COLO829 (cell line): ENCODE measurements at places on chromosomes 4 and X.
A peak's percentile ranks its signal among the peaks of the same experiment; 100 is the strongest.

DNA sequence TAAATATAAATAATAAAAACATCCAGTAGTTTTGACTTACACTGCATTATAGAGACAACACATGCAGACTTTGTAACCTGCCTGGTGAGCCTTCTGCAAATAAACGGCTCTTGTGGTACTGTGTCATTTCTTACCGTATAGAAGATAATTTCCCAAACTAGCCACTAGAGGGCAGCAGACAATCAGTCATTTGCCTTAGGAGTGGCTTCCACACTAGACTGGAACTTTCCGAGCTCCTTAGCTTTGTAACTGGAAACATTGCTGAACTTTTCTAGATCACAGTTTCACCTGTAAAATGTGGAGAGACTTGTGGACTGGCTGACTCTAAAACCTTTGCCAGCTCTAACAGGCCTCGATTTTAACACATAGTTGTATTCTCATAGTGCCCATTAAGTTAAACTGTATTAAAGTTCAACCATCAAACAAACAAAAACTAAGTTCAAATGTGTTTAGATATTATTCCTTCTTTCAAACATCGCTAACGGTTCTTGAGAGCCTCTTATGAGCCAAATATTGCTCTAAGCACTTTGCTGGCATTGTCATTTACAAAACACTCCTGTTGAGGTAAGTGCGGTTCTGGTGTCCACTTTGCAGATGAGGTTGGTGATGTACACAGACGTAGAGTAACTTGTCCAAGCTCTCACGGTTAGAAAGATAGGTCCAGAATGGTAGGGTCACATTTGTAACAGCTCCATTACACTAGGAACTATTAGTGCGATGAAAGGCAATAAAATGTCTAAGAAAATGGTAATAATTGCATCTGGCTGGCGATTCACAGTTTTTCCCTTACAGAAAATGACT lies 345.5 kb downstream of the ANK2 start:
- DNase-seq, result peak; percentile 72

DNA sequence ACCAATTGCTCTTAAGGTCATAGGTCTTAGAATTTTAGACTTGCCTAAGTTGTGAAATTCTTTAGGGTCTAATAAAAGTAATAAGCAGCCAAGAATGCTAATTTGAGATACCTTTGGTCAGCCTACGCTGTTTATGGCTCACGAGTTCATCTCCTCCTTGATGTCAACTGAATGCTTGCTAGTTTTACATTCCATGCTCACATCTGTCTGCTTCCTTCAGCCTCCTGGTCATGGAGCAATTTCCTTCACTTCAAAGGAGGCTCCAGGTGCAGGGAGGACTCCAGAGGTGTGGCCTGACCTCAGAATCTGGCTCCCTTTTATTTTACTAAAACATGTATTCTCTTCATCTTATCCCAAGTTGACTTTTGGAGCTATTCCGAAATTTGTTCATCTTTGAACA lies 23.3 kb upstream of the LNX1 start:
- no peak for DNase-seq

DNA sequence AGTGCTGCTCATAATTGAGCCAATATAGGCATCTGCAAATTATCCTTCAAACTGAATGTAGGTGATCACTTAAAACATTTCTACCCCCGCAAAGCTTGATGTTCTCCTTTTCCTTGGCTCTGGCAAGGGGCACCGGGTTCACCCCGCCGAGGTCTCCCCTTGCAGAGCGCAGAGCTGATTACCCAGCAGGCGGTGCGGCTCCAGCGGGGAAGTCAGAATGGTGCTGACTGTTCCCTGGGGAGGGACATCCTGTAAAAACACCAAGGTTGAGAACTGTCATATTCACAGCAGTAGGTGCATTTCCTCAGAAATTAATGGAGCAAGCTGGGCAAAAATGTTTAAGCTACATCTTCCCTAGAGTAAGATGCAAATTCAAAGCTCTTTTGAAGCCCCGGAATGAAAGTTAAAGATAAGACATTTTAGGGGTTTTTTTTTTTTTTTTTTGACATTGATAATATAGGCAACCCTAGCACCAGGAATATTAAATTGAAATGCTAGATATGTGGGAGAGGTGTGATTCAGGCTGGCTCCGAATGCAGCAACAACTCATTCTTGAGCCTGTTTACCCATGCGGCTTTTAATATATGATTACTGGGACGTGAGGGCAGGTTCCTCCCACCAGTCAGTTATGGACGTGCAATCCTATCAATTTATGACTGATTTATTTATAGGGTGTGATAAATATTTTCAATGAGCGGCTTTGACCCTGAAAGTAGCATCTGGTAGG lies 767.3 kb upstream of the TENM3 start:
- no peak for DNase-seq

DNA sequence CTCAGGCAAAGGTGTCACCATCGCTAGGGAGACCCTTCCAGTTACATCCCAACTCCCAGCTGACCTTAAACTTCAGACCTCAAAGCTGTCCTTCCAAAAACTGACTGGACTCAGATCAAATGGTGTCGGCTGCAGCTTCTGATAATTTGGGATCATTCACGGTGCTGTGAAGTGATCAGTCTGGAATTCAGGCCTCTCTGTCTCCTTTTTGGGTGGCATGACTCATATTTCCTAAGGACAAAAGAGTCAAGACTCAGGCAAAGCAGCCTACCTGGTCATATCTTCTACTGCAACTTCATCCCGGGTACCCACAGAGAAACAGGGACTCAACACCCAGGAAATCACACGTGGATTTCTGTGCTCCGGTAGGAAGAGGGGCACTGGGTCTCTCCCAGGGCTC lies 87.6 kb downstream of the SORCS2 start:
- no peak for DNase-seq

- no peak for DNase-seq
These were observed 6.0 kb downstream of the PCDH7 start for GRCh38 chr4:30726090-30726675.

DNA sequence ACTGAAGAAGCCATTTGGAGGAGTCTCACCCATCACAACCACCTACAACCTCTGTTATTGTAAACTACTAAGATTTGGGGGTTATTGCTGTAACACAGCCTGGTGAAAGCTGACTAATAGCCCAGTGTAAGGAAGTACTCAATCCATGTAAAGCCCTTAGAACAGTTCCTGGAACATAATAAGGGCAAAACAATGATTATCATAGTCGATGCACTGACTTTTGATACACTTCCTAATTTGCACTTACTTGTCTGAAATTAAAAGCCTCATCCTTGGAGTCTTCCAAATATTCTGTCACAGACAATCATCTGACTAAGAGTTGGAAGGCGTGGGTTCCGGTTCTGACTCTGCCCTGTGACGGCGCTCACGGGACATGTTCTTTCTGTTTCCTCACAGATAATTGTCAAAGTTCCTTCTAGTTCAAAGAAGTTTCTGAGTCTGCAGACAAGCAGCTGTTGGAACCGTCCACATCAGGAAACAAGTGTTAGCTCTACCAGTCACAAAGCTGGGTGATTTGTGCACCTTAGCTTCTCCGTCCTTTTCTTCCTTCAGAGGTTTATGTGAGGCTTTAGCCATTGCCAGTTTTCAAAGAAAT lies 33.4 kb upstream of the RASGEF1B start:
- no peak for DNase-seq

- no peak for DNase-seq
These were observed 294.7 kb downstream of the NAF1 start for GRCh38 chr4:162871990-162872389.

- no peak for DNase-seq
These were observed 132.1 kb downstream of the EDA start for GRCh38 chrX:69748055-69748454.

GRCh38 chrX:153456161-153456560 lies 10.3 kb upstream of the TREX2 start:
- no peak for DNase-seq

- DNase-seq, result no peak
These were observed 129.2 kb upstream of the WDR1 start for GRCh38 chr4:10245751-10246150.

DNA sequence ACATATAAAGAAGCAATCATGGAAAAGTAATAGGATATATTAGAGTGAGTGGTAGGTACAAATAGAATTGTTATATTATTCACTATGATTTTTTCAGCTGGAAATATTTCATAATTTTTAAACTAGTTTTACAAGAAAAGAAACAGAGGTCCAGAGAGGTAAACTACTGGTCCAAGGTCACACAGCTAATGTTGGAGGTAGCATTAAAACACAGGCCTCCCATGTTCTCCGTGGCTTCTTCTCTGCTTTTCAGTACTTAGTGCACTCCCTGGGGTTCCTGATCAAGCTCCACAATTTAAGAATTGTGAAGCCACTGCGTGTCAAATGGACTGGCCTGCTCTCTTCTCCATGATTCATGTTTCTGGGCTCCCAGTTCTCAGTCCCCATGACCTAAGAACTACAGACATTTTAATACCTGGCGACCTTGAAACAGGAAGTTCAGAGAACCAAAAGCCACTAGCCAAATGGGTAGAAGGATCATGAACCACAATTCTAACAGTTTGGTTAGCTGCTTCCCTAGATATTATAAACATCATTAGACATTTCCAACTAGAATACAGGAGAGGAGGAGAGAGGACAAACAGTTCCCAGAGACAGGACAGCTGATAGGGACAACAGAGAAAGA lies 172.0 kb upstream of the KLF3 start:
- DNase-seq, result no peak

DNA sequence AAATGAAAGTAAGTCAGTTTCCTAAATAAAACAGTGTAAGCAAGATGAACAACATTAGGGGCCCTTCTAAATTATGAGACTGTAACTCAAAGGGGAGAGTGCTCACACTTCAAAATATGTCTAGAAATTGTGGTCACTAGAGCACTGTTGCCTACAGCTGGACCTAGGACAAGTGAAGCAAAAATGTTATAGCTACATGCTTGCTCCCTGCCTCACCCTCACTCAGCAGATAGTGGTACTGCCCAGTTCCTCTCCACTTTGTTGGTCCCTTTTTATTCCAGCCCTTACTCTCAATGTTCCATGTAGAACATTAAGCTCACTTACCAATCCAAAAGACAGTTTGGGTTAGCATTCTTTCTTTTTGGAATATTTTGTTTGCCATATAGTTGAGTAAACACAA lies 147.3 kb downstream of the GRIA3 start:
- DNase-seq, result no peak

GRCh38 chr4:73844345-73844744 lies 7.9 kb downstream of the CXCL6 start:
- no peak for DNase-seq

DNA sequence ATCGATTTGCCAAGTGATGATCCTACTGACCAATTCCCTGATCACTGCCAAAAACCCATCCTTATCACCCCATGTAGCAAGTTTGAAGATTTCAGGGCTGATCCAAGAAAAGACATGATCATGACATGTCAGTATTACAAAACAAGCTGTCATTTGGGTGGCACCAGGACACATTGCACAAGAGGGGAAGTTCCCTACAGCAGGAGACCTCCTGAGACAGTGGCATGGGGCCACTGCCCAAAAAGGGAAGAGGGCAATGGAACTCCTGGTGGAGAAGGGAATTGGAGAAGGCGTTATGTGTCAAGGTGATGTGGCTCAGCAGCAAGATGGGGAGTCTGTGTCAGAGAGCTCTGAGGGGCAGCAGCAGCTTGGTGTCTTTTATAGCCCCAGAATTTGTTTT lies 43.4 kb downstream of the ZNF182 start:
- no peak for DNase-seq

DNA sequence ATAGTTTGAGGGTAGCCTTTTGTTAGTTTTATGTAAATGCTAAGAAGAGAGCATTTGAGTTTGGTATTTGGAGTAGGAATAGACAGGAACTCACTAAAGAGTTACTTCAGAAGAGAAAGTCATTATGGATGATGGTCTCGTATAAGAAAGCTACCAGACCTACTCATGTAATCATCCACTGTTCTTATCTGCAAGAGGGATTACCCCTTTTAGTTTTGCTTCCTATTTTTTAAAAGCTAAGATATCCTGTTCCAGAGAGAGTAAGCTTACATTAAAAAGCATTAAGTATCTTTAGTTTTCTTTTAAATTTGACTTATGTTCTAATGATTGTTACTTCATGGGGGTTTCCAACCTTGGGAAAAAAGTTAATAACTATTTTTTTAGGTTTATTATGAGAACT lies 12.5 kb upstream of the ART3 start:
- no peak for DNase-seq

GRCh38 chr4:96093057-96093456 lies 253.2 kb downstream of the PDHA2 start:
- no peak for DNase-seq

- DNase-seq, result no peak
These were observed 46.4 kb downstream of the PRPS1 start for GRCh38 chrX:107674480-107675364.

- no peak for DNase-seq
These were observed 461 bp downstream of the FBXW7 start for GRCh38 chr4:152535360-152535902.

DNA sequence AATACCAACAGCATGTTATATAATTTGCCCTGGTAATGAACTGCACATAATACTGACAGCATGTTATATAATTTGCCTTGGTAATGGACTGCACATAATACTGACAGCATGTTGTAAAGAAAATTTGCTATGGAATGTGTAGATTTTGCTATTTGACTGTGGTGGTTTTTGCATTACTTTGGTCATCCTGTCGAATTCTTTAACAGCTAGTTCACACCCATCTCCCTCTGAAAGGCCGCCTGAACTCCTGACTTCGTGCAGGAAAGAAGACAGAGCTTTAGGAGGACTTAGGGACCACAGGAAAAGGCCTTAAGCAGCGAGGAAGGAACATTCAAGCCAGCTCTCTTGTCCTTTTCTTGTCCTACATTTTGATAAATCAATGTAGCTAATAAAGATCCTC lies 45.2 kb upstream of the DCLK2 start:
- DNase-seq, result no peak

DNA sequence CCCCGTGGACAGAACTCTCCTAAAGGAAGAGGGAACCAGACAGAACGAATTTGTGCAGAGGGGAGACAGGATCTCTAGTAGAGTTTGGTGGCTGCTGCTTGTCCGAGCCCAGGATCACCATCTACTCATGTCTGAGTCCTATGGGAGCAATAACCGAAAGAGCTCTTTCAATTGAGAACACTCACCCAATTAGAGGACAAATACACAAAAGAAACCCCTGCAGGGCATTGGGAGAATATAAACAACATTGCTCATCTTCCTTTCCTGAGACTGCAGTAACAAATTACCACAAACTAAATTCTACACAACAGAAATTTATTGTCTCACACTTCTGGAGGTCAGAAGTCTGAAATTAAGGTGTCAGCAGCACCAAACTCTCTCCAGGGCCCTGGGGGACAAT lies 65.6 kb downstream of the SPINK2 start:
- no peak for DNase-seq
